ENCODE measurements at places on chromosomes 7 and 10.

GRCh38 chr7:48245751-48246472 is 74.7 kb downstream of the ABCA13 start:
- no peak for DNase-seq

DNA sequence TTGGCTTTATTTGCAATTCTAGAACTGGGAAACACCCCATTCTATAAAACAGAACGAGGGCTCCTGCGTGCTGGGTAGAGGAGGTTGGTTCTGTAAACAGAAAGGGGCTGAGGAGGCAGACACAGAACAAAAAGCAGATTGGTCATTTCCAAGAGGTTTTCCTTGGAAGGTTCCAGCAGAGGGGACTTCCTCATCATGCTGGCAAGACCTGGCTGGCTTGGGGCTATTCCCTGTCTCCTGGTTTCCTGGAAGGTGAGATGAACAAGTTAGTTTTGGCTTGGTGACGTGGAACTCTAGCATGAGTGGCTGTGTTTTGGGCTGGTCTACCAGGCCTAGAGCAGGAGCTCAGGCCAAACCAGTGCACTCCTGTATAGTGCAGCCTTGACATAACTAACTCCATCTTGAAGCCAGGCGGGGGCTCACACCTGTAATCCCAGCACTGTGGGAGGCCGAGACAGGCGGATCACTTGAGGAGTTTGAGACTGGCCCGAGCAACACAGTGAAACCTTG is 26.1 kb upstream of the DNAJB6 start:
- DNase-seq = no peak

GRCh38 chr10:61627266-61627665 is 35.5 kb upstream of the CABCOCO1 start:
- DNase-seq = no peak

GRCh38 chr7:116578526-116578925 is 53.7 kb downstream of the CAV1 start:
- DNase-seq = no peak

DNA sequence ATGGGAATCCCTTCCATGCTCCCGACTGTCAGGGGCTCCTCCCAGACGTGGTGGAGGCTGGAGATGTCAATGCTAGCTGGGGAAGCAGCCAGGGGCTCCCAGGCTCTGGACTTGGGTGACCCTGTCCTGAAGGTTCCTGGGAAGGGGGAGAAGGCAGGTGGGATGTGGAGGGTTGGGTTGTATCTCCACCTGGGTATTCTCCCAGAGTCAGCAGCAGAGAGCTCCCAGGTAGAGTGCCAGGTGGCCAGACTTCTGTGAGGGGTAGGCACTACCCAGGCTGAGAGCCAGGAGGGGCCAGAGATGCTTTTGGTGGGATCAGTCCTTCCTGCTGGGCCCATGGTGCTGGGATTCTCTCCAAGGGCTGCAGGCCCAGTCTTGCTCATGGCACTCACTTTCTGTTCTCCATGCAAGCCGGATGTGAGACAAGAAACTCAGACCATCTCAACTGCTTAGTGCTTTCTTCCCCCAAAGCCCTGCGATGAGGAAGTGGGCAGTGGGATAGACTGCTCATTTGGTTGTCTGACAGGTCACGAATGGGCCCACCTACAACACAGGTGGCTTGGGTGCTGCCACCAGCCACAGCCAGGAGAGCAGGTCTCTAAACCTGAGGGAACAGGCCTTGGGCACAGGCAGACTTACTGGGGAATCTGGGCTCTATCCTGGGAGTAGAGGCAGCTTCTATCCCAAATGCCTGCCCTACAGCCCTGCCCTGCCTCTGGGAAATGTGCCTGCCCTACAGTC is 52.5 kb upstream of the CAMK2B start:
- no peak for DNase-seq

DNA sequence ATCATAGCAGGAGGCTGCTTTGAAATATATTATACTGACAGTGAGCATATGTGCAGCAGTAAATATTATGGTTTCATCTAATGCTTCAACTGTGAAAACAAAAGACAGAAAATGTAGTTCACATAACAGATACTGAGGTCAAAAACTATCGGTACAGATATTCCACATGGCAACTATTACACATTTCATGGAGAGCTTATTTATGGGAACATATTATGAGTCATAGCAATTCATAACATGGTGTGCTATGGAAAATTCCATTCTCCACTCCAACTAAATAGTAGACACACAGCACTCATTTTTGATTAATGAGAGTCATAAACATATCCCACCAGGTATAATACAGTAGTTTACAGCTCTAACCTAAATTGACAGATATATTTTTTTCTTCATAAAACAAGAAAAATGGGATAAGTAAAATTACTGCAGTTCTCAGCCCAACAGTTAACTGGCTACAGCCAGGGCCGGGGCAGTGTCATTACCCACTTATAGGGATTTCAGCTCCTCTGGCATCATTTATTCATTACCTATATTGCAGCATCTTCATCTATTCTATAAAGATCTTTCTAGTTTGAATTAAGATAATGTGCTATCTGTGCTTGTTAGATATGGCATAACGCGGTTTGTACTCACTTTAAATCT is 475.6 kb upstream of the KLF6 start:
- no peak for DNase-seq

- no peak for DNase-seq
These were observed 363.7 kb upstream of the PODXL start for GRCh38 chr7:131919920-131920709.

DNA sequence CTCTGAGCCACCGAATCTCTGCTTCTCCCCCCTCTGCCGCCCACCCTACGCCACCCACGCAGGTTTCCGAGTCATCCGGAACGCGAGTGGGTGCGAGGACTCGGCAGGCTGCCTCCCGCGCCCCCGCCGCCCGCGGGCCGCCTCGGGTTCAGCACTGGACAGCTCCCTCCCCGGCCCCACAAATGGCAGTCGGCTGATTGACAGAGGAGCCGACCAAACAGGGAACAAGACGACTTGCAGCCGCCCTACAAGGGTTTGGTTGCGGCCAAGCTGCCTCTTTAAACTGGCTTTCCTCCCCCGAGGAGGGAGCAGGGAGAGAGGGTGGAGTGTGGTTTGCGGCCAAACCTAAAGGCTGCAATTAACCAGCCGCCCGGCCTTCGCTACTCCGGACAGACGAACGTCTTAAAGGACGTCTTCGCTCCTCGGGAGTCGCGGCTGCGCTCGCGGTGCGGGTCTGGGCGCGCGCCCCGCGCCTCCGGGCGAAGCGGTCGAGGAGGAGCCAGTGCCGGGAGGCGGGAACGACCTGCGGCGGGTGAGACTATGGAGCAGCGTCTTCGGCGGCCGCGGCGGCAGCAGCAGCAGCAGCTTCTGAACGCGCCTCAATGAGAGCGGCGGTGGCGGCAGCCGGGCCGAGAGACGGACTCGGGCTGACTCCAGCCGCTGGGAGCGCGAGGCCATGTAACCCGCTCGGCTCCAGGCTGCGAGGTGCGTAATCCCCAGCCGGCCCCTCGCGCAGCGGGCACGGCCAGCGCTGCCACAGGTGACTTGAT is at the start of gene GPR158:
GPR158 (plus strand) TSS at position 541 of the 770 bp plus-strand sequence. CDS start 420 bp downstream, outside the sequence.
- DNase-seq = no peak

- no peak for DNase-seq
These were observed 138.9 kb upstream of the FERD3L start for GRCh38 chr7:19284136-19284535.

GRCh38 chr7:140404565-140405065 is 757 bp downstream of the RAB19 start:
- no peak for DNase-seq

DNA sequence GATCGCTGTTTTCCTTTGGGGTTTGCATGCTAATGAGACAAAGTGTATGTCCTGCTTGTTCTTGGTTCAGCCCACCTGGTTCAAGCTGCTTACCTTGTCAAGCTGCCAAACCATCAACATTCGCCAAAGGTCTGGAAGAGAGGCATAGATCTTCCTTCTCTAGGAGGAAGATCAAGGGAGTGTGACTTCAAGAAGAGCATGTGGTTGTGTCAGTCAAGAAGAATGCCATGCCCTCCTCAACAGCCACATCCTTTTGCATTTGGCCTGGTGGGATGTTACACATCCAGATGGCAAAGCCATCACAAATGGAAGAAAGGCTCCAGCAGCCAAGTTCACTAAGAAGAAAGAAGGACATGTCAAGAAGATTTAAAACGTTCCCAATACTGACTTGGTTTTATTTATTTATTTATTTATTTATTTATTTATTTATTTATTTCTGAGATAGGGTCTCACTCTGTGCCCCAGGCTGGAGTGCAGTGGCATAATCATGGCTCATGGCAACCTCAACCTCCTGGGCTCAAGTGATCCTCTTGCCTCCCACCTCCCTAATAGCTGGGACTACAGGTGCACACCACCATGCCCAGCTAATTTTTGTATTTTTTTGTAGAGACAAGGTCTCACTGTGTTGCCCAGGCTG is 5.1 kb upstream of the PIP4K2A start:
- no peak for DNase-seq

- DNase-seq = no peak
These were observed 444.1 kb downstream of the GRID1 start for GRCh38 chr10:85922356-85923129.

DNA sequence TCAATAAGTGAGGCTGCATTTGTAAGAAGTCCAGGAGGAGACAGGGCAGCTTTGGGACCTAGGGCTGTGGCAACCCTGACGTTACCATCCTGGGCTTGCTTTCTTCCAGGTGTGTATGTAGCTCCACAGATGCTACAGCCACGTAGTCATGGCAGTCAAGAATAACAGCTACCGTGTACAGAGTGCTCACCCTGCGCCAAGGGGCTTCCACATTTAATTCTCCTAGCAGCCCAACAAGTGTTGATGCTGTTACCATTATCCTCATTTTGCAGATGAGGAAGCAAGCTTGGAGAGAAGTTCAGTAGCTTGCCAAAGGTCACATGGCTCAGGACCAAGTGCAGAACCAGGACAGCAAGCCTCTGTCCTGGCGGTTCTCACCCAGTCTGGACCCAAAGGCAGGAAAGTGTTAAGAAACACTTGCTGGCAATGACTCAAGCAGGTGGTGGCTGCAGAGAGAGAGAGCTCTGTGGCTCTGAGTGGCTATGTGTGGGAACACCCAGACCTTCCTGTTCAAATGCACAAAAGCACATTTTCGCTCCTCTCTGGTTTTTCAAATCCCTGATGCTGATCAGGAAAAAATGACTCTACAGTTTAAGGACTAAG is 89.8 kb downstream of the CREM start:
- no peak for DNase-seq

- no peak for DNase-seq
These were observed 49.8 kb downstream of the ZNF239 start for GRCh38 chr10:43524434-43525247.

GRCh38 chr7:40659231-40659630 is 524.4 kb downstream of the SUGCT start:
- DNase-seq = no peak

GRCh38 chr10:111354859-111355258 is 278.0 kb downstream of the ADRA2A start:
- no peak for DNase-seq

- DNase-seq = no peak
These were observed 36.7 kb downstream of the PTPRN2 start for GRCh38 chr7:158550886-158551452.

DNA sequence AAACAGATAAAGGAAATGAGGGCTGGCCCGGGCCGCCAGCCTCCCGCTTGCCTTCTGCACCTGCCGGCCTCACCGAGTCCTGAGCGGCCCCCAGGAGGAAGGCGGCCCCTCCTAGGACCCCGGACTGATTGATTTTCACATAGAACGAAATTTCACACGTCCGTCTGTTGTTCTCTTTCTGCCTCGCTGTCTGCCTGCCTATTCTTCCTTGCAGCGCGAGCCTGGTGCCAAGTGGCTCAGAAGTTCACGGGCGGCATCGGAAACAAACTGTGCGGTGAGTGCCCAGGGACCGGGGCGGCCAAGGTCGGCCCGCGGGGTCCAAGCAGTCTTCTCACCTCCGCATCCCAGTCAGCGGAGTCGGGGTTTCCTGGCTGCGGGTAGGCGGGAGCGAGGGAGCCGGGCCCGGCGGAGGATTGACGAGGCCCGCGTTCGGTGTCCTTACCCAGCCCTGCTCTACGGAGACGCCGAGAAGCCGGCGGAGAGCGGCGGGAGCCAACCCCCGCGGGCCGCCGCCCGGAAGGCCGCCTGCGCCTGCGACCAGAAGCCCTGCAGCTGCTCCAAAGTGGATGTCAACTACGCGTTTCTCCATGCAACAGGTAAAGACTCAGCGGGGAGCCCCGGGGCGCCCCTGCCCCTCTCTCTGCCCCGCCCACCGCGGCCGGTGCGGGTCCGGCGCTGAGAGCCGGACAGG is 967 bp downstream of the GAD2 start:
- no peak for DNase-seq

GRCh38 chr7:82173400-82174021 is 270.1 kb downstream of the CACNA2D1 start:
- no peak for DNase-seq

DNA sequence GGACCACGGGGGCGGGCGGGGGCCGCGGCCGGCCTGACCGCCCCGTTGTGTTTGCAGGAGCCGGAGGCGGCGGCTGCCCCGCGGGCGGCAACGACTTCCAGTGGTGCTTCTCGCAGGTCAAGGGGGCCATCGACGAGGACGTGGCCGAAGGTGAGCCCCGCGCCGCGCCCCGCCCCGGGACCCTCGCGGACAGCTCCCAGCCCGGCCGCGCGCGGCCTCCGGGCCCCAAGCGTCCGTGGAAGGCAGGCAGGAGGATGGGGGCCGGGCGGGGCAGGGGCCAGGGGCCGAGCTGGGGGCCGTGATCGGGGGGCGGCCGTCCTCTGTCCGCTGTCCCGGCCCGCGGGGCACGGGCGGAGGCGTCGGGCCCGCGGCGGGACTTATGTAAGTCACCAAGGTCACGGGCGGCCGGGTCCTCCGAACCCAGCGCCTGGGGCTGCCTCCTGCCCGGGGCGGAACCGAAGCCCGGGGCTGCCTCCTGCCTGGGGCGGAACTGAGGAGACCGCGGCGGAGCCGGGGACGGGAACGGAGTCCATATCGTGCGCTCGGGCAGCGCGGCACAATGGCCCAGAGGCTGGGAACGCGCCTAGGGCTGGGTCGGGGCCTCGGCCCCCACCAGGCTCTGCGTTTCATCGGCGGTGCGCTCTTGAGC is 497 bp downstream of the PPP2R2D start:
- DNase-seq = no peak

GRCh38 chr7:79653136-79653631 is 199.7 kb upstream of the MAGI2 start:
- DNase-seq = no peak

DNA sequence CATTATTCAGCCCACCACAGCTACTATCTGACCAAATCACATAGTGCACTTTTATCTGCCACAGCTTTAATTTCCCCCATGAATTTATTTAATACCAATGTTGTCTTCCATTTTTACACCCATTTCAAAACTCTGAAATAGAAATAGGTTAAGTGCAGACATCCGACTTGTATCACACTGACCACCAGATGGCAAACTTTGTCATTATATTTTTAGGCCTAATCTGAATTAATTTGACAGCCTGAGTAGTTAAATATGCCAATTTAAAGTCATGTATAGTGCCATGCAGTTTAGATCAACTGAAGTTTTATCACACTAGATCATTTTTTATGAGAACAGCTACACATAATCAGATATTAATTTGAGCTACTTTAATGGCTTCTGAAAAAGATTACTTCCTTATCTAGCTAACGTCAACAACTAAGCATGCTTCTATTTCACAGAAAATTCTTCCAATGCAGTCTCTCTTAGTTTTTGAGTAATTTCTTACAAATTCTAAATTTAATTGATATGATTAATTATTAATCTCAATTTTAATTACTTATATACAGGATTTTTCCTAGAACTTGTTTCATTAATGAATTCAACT is 566.4 kb downstream of the GFRA1 start:
- DNase-seq = no peak
